Activated T-cell treated with anti-CD3 and anti-CD28 coated beads, Interleukin-2, amount 50 U/mL, for 4 hours (primary cell): ENCODE measurements at places on chromosomes 1 and 21. TPM values are rescaled to one million over a fixed set of nuclear protein-coding genes. Genes with fewer than 3 reads are reported as not detected.

FCGR1A gene
- not detected for total RNA-seq

SPAG17 gene
- not detected for total RNA-seq

DNA sequence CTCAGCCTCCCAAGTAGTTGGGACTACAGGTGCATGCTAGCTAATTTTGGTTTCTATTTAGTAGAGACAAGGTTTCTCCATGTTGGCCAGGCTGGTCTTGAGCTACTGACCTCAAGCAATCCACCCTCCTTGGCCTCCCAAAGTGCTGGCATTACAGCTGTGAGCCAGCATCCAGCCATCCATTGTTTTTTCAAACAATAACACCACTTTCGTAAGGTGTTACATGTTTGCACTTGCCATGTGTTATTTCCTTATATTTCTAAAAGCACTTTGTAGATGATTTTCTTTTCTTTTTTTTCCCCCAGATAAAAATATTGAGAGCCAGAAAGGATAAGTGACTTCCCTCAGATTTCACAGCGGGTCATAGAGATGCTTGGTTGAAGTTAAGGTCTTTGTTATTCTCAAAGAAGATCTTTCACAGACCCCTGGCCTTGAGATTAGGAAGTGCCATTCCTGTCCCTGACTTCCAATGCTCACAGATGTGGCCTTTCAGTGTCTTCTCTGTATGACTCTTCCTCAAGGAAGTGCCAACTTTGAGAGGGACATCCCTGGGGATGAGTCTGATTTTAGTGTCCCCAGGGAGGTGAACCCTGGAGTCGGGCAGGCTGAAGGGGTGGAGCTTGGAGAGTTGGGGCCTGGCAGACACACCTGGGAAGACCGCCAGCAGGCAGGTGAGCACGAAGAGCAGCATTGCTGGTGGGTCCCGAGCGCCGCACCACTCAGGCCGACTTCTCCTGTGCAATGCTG, 6.3 kb downstream of the PIGR start:
- no peak for DNase-seq

DNA sequence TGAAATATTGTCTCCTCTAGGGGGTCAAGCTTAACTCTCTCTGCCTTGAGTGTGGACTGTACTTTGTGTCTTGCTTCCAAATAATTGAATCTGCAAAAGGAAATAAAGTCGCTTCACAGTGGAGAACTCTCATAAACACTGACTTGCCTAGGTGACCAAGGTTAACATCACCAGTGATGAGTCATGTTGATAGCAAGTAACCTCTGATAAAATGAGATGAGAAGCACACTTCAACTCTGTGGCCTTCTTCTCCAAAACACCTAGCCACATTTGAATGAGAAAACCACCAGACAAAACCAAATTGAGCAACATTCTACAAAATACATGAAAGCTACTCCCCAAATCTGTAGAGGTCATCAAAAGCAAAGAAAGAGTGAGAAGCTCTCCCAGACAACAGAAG, 37.6 kb downstream of the PDE4B start:
- no peak for DNase-seq

DNA sequence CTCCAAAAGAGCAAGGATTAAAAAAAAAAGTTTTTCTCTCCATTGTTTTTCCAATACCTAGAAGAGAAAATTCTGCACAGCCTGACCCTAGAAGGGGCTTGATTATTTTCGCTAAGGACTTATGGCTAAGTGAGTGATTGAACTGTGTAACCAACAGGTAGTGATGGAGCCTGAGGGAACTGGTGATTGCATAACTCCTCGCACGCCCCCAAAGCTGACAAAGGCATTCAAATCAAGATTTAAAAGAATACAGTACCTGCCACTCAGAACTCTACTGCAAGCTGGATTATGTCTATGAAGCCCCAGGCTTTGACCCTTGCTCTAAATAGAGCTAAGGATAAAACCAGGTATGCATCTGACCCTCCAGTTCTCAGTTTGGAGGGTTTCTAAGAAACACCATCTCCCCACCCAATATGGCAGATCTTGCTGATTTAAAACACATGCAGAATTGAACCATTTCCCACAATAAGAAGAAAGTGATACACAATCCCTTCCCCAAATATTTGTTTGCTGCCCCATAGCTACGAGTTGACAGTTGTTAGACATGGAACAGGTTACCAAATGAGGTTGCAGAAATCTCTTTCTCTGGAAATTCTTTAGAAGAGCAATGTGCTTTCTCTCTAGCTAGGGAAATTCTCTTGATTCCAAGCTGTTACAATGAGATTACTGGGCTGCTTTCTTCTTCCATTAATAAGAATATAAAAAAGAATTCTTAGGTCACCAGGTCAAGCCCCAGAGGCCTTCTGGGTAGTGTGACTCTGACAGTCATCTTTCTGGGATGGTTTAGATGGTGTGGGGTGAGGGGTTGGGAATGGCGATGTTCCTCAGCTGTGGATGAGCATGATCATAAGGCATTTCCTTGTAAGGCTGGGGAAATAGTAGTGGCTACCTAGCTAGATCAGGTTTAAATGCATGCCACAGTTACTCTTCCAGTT, 35.1 kb downstream of the FGGY start:
- no peak for DNase-seq

DNA sequence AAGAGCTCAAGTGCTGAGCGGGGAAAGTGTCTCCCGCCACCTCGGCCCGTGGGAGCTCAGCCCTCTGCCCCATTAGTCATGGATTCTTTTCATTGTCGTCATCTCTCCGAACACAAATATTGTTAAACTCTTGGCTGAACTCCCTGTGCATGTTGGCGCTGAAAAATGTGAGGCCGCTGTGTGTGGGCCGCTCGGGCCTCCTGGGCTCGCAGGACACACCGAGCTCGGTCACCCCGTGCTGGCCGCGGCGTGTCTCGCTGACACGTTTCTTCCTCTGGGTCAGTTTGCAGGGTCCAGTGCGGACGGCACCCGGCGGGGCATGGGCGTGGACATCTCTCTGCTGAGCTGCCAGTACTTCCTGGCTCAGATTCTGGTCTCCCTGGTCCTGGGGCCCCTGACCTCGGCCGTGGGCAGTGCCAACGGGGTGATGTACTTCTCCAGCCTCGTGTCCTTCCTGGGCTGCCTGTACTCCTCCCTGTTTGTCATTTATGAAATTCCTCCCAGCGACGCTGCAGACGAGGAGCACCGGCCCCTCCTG, 25.6 kb downstream of the SLC45A1 start:
- DNase-seq = no peak

DNA sequence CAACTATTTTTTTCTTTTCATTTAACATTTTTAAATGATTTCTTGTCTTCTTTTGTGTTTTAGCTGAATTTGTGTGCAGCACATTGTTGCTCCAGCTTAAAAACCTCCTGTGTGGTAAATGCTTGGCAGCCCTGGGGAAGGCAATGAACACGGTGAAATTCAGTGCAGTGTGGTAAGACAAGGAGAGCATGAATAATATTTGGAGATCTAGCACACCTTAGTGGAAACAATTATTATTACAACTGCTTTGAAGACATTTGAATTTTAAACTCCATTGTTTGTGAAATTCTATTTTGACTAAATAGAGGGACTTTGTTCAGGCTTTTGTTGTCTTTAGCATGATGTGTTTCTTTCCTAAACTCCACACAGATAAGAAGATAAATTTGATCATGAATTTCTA, 242.6 kb upstream of the CXADR start:
- DNase-seq = no peak

DNA sequence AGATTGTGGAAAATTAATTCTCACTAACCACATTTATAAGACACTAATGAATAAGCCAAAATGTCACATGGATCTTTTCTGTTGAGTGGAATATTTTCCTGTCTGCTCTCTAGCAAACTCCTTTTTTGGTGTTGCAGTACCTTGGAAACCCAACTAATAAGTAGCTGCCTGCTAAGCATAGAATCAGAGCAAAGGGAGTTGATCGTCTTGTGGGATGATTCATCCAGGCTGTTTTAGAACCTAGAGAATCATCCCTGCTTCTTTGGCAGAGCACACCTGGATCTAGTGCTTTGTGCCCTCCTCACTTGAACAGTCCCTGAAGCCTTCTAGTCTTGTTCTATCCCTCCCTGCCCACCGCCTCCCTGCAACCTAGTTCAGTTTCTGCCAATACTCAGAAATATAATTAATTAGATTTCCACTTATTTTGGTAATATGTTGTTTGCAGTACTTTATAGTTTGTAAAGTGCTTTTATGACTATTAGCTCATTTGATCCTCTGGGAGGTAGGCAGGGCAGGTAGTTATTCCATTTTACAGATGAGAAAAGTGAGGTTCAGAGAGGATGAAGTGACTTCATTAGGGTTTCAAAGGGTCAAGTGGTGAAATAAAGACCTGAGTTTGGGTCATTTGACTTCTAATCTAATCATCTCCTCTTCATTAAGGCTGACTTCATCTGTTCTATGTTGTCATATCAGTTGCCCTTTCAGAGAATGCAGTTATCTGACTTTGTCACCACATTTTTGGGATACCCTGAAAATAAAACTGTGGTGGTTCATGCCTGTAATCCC, 2.5 kb downstream of the AGO4 start:
- DNase-seq = no peak

GRCh38 chr21:35044128-35044527, 5.0 kb downstream of the RUNX1 start:
- DNase-seq = no peak

GRCh38 chr21:22609802-22610201, 1611.6 kb downstream of the NCAM2 start:
- DNase-seq = no peak

GRCh38 chr1:226649780-226650179, 89.3 kb downstream of the ITPKB start:
- peak; percentile 38 for DNase-seq

GRCh38 chr1:53156783-53157182, 14.3 kb upstream of the SLC1A7 start:
- no peak for DNase-seq

DNA sequence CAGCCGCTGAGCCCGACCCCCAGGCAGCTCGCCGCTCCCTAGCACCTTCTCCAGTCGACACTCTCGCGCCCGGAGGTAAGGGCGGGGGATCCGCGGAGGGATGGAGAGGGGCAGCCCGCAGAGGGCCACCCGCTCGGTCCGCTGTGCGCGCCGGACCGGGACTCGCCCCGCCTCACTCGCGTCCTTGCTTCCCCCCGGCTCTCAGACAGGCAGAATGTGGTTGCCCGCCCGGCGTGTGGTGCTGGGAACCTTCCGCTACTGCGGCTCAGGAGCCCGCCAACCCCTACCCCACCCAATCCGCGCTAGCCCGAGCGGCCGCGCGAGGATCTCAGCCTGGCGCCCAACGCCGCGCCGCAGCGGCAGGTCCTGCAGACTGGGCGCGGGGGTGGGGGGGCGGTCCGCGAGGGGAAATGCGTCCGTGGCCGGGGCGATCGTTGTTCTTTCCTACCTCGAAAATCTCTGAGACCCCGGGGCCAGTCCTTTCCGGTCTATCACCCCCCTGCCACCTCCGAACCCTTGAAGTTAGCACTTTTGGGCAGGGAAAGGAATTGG, 404 bp downstream of the LRRC8C start:
- peak; percentile 44 for DNase-seq

DNA sequence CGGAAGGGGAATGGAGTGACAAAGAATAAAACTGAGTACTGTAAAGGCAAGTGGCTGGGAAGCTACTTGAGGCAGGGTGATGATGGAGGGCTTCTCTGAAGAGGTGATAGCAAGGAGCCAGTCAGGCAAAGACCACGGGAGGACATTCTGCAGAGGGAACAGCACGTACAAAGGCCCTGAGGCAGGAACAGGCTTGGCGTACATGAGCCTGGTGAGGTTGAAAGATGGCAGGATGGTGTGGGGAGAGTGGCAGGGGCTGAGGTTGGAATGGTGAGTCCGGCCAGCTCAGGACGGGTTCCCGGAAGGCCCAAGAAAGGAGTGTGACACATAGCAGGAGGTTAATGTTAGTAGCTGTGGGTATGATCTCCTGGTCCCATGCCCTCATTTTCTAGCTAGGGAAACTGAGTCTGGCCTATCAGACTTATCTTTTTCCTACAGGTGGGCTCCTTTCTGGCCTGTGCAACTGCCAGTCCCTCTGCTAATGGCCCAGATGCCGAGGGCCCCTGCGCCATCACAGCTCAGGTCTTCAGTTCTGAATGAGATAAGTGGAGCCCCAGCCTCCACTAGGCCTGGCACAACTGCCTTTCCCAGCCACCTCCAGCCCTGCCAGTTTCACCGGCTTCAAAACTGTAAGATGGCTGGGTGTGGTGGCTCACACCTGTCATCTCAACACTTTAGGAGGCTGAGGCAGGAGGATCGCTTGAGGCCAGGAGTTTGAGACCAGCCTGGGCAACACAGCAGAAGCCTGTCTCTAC, 87.0 kb downstream of the VWA5B1 start:
- no peak for DNase-seq
